ENCODE measurements at places on chromosomes 12 and 14.

DNA sequence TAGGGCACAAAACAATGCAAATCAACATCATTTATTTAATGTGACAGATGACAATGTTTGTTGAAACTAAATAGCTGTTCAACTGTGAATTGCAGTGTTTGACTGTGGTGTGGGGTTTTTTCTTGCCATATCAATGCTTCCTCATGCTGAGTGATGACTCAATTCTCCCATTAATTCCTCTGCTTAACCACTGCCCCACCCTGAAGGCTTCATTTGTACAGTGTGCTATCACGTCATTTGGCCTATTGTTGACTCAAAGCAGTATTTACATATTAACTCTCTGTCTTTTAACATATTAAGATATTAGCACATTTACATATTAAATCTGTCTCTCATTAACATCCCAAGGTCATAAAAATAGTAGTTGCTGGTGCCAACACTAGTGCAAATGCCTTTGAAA, 164.8 kb upstream of the NRXN3 start:
- no peak for DNase-seq

DNA sequence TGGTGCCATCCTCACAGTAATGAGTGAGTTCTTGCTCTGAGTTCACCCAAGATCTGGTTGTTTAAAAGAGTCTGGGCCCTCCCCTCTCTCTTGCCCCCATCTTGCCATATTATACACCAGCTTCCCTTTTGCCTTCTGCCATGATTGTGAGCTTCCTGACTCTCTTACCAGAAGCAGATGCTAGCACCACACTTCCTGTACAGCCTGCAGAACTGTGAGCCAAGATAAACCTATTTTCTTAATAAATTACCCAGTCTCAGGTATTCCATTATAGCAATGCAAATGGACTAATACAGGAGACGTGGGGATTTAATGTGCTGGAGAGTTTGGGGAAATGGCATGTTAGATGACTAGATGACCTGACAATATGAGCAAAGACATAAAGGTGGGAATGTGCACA, 12.8 kb downstream of the SLC4A8 start:
- no peak for DNase-seq

DNA sequence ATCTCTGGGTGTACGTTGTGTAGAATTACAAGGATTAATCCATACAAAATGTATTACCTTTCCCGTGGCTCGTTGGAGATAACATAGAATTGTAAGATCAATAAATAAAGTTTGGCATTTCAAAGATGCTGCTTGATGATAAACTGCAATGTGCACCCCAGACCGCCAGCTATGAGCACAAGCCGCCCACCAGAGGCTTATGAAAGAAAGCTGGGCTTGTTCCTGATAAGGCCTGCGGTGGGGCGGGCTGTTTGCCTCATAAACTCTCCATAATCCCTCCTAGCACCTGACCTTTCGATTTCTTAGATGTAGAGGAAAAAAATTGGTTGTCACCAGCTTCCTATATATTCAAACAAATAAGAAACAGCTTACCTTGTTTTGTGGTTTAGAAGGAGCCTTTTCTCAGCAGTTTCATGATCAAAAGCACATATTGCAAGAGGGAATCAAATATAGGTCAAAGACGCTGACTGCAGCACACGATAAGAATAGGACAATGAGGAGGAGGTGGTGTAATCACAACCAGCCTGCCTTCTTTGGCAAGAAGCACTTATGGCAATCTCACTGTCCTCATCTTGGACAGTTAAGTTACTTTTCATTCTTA, 293.6 kb downstream of the RMST start:
- no peak for DNase-seq

DNA sequence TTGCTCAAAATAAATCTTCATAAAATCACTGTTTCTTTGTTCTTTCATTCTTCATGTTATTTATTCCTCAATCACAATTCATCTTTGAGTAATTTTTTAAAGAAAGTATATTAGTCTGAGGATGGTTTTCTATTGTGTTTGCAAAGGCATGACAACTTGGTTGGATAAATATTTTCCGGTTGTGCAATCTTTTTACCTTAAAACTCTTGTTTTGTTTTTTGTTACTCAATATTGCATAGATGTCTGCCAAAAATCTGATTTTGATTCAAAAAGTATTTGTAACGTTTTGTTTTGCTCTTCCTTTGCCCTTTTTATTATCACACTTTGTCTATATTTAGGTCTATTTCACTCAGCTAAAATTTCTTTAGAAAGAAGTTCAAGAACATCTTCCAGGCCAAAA, 86.2 kb upstream of the SYT1 start:
- no peak for DNase-seq

DNA sequence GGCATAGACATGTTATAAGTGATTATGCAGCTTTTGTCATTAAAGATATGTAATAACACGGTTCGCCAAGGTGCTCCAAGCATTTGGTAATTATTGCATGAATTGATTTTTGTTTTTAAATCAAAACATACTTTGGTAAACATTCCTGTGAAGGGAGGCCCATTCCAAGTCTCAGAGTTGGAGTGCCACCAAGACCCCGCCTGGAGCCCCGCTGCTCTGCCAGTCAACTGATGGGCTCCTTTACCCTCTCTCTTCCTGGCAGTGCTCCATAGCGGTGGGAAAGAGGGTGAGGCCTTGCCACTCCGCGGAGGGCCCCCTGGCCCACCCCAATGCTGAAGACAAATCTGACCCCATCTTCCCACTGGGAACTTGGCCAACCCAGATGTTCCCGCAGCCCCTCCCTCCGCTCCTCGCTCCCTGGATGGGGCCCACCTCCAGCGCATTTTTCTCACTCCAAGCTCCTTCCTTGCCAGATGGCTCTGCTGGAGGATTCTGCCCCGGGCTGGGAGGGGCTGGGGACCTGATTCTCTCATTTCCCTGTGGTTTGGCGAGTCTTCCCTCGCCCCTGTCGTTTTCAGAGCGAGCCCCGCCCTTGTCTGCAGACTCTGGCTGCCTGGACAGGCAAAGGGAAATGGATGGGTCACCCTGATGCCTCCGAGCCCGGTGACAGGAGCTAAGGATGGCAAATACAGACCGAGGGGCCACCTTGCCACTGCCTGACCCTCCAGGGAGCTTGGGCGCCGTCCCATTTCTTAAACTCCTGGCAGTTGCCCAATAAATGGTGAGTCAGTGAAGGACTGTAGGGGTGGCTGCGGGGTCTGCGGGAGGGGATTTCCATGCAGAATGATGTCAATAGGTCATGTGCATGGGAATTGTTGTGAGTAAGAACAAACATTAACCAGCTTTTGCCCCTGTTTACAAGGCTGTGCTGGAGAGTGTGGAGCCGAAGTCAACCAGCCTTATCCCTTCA, 9.2 kb upstream of the PAPLN start:
- DNase-seq = no peak

GRCh38 chr12:91406920-91407341, 224.3 kb upstream of the DCN start:
- no peak for DNase-seq

- DNase-seq = no peak
Measured at GRCh38 chr14:87231336-87232026, 761.5 kb downstream of the GALC start.

GRCh38 chr12:125233319-125233718, 168.1 kb downstream of the AACS start:
- DNase-seq = no peak

- no peak for DNase-seq
Measured at GRCh38 chr14:20563971-20564370, 3.1 kb upstream of the RNASE9 start.

DNA sequence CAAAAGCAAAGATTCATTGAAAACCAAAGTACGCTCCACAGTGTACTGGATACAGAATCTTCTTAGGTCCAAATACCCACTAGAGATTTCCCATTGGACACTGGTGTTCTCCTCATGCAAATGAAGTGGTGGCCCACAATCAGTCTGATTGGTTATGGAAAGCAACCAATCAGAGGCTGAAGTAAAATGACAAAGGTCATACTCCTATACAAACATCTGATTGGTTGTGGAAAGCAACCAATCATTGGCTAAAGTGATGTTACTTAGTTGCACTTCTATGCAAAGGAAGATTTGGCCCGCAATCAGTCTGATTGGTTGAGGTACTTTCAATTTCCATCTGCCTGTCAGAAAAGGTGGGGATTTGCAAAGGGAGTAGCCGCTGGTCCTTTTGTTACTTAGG, 1.3 kb upstream of the WASHC3 start:
- no peak for DNase-seq
